Left forelimb (tissue), 1 donor: ENCODE measurements at places on chromosomes 2 and 18.

GRCh38 chr18:21901423-21901945, 160.9 kb downstream of the MIB1 start:
- no peak for DNase-seq

DNA sequence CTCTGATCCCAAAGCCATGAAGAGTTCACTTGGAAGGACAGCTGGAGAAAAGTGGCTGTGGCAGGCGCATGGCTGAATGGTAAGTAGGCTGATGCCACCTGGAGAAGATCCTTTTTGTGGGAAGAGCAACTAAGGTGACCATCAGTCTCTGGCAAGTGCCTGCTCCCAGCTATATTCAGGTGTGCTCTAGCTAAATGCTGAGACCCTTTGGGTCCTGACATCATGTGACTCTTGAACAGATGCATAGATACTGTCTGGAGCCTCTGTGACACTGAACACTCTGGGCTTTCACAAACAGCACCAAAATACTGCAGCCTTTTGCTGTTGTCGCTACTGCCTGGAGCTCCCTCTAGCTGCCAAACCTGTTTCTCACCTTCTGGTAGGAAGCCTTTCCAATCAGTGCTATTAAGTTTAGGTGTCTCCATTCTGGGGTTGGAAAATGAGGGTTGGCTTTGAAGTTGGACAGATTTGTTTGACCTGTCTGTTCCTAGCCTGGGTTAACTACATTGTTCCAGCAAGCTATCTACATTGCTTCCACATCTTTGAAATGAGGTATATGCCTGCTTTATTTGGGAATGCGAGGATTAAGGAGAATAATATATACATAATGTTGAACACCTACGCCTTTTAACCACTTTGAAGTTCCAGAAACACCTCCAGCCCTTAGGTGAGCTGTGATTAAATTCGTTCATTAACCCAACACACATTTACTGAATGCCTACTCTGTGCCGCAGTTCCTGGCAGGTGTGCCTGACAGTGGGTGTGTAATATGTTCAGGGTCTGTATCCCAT, 3.1 kb downstream of the EGR4 start:
- DNase-seq, result no peak

GRCh38 chr2:7924023-7924762, 757.7 kb upstream of the ID2 start:
- DNase-seq, result no peak

GRCh38 chr2:26816893-26817292, 31.0 kb downstream of the CENPA start:
- no peak for DNase-seq

DNA sequence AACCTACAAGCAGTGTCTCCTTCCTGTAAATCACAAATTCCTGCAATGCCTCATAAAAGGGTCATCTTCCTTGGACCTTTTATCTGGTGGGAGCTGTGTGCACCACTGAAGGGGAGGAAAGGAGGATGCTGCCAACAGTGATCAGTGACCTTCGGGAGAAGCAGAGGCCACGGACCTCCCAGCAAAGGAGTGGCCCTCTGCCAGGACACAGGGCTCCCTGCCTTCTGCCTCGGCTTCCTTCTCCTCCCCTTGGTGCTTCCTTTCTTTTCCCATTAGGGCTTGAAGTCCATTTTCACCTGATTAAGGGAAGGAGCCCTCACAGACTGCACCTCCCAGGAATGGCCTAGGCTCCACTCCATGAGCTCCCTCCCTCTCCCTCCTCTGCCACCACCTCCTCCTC, 85.3 kb upstream of the ITGA6 start:
- DNase-seq, result no peak

GRCh38 chr2:68240446-68240845, 11.9 kb downstream of the PPP3R1 start:
- no peak for DNase-seq

- no peak for DNase-seq
These were observed 265.1 kb downstream of the SH3BP4 start for GRCh38 chr2:235216901-235217300.

GRCh38 chr2:129797489-129798300, 181.8 kb upstream of the RAB6C start:
- no peak for DNase-seq

DNA sequence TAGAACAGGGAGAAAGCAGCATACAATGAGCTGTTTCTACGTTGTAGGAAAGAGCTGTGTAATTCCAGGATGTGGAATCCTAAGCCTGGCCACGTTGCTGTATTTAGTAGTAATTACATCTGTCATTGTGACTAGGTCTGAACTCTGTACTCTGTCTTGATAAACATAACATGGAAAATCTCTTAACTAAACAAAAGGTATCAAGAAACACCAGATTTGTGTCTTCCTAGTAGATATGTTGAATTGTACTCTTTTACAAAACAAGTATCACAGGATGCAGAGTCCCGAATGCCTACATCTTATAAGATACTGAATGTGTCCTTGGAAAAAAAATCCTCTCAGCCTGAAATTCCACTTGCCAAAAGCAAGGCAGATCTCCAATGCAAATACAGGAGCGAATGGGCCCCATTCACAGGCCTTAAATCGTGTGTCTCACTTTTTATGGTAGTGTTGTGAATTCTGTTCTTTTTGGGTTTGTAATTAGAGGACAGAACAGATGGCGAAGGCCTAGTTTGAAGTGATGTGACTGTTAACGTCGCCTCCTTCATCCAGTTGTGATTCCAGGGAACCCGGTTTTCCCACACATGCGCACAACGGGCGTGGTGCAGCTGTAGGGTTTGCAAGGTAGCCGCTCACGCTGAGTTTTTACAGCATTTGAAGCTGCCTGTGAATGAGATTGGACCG, 246.5 kb downstream of the GBX2 start:
- DNase-seq, result no peak

DNA sequence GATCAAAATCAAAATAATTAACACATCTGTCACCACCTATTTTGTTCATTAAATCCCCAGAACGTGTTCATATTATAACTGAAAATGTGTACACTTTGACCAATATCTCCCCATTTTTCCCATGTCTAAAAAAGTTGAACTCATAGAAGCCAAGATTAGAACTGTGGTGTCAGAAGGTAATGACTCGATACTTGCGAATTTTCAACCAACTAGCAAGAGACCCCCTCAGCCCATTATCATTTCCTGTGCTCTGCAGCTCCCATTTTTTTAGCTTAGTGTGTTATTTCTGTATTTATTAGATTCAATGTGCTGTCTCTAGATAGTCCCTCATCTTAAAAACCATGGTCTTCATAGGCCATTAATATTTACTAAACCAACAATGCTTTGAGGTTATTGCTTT, 248.7 kb upstream of the PIK3C3 start:
- no peak for DNase-seq

DNA sequence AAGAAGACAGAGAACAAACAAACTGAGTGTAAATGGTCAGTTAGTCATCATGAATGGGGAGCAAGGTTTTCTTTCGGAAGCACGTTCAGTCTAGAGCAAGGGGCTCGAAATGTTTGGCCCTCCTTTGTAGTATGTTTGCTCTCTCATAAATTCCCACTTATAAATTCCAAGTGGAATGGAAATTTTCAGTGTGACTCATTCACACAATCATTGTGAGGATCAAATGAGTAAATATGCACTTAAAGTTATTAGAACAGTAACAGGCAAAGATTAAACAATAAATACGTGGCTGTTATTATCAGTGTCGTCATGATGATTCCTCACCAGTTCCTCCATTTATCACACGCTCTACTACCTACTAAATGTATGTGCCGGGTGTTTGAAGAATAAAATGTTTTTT, 10.5 kb downstream of the CNGA3 start:
- DNase-seq, result no peak

- no peak for DNase-seq
These were observed 139.8 kb upstream of the NCK2 start for GRCh38 chr2:105604938-105605337.

- DNase-seq, result no peak
These were observed 6.7 kb downstream of the EVA1A start for GRCh38 chr2:75553935-75554531.

DNA sequence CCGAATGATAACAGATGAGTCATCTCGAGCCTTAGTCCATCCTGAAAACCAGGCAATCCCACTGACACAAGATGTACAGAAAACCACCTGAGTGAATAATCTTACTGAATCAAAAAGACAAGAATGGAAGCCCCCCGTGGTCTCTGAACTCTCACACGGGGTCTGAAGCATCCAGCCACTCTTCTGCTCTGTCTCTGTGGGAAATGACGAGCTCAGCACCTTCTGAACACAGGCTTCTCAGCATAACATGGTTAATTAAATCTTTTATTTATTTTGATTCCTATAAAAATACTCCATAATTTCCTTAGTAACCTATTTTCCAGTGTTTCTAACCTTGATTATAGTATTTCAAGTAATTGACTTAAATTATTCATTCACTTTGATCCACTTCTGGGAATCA, 203.7 kb downstream of the TMEM163 start:
- no peak for DNase-seq

DNA sequence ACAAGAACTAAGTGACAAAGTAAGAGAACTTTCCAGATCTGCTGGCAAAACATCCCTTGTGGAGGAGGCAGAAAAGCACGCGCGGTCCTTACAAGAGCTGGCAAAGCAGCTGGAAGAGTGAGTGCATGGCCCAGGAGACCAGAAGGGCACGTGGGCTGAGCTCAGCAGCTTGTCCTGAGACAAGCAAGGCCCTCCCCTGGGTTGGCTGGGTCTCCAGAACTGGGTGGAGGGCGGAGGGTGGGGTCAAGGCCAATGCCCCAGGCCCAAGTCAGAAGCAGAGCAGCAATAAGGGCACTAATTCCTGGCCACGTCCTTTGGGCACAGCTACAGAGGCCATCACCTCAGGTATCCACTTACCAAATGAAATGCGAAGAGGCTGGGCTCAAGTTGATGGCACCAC, 110.6 kb upstream of the TTC39C start:
- DNase-seq, result no peak

GRCh38 chr2:142075826-142076225, 55.0 kb downstream of the LRP1B start:
- DNase-seq, result no peak

GRCh38 chr2:13227578-13227977, 510.8 kb downstream of the TRIB2 start:
- DNase-seq, result no peak

GRCh38 chr2:205245001-205245400, 437.3 kb upstream of the NRP2 start:
- DNase-seq, result no peak

- no peak for DNase-seq
These were observed 3.3 kb upstream of the WDR75 start for GRCh38 chr2:189437926-189438325.

GRCh38 chr2:76867854-76868253, 654.3 kb downstream of the LRRTM4 start:
- DNase-seq, result no peak

GRCh38 chr2:128776461-128777195, 458.0 kb upstream of the HS6ST1 start:
- DNase-seq, result no peak

GRCh38 chr18:57776354-57776753, 26.8 kb downstream of the ATP8B1 start:
- DNase-seq, result no peak

DNA sequence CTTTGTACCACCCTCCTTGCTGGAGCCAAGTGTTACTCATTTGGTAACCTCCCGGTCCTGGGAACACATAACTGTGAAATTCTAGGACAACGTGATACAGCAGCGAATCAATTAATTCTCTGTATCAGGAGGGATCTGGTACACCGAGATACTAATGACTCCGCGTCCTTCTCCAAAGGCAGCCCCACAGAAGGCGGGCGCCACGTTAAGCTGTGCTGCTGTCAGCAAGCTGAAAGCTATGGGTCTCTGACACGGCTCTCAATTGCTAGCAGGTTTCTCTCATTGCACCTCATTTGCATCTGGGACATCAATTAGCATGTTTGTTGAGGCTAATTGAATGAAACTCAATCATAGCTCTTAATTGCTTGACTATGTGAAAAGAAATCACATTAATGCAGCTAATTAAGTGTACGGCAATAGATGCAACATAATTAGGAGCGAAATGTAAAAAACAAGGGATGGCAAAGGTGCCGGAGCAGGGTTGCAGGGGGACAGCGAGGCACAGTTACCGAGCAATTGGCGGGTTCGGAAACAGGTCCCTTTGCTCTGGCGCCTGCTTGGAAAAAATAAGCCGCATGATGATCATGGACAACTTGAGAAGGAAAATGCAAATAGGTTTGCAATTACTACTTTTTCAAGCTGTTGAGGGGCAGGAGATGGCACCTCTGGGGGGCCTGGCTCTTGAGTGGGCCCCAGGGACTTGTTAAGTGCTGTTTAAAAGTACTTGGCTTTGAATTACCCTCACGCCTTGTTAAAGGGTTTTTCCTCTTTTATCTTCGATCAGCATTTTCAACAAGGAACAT, 264.2 kb downstream of the GBX2 start:
- no peak for DNase-seq

DNA sequence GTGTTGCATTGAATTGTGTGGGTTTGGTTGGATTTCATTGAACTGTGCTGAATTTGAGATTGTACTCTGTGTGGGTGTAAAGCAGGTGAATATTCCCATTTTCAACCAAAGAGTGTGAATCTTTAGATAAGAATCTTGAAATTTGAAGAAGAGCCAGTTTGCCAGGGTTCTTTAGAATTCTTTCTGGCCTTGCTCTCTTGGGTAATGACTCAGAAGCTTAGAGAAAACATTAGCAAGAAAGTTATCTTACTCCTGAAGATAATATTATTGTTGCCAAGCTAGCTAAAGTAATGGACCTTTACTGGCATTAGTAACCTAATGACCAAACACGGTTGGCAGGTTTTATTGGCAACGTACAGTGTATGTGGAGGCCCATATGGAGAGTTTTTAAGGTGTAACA, 46.4 kb upstream of the SIX3 start:
- DNase-seq, result no peak

DNA sequence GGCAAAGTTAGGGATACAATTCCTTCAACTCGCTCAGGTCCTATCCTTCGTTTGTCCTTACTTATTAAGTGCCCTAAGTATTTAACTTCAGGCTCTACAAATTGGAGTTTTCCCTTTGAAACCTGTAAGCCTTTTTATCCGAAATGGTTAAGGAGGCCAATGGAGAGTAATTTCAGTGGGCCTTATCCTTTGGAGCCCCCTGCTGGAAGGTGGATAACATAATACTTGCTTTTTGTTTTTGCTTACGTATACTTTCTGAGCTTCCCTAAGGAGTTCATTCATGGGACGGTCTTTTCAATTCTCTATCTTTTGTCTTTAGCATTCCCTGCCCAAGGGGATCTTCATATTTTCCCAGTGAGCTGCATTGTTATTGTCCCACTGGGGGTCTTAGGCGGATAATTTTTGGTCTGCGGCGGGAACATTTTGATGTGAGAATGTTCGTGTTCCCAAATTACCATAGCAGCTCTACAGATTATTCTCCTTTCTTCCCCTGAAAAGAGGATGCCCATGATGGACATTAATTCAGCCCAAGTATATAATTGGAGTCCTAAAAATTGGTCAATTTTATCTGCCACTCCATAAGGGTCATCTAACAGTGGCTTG, 34.4 kb upstream of the TRAPPC8 start:
- DNase-seq, result no peak

DNA sequence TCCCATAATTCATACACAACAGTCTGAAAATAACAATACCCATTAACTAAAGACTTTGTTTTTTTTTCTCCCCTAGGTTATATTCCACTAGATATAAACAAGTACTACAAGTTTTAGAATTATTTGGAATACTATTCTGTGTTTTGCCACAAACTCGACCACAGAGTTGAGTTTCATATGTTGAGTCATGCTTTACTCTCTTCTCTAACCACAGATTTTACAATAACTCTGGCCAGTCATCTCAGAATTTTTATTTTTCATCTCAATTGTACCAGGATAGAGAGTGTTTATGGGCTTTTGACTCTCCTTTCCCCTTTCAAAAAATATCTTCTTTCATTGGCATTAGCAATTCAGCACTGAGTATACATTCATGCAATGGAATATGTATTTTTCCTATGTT, 348.7 kb upstream of the GALNT5 start:
- DNase-seq, result no peak

GRCh38 chr2:179460181-179460929, 195.7 kb upstream of the SESTD1 start:
- DNase-seq, result no peak
